LHCN-M2 (cell line): ENCODE measurements at places on chromosomes 2 and 18. TPM values are rescaled to one million over a fixed set of nuclear protein-coding genes. Genes with fewer than 3 reads are reported as not detected.

GRCh38 chr18:5282770-5283169 lies 12.8 kb downstream of the ZBTB14 start:
- DNase-seq = no peak

GRCh38 chr18:53417003-53417402 lies 807.5 kb downstream of the MBD2 start:
- no peak for DNase-seq

The ERMN gene
- 0.06 TPM in 1 of 2 replicates, not detected in the other for total RNA-seq

The MERTK gene
- total RNA-seq = 0.38 and 0.46 TPM in 2 replicates

The ARHGEF33 gene
- total RNA-seq = 0.06 and 0.57 TPM in 2 replicates
